ENCODE measurements at places on chromosomes 1 and 21.
A peak's percentile ranks its signal among the peaks of the same experiment; 100 is the strongest.

DNA sequence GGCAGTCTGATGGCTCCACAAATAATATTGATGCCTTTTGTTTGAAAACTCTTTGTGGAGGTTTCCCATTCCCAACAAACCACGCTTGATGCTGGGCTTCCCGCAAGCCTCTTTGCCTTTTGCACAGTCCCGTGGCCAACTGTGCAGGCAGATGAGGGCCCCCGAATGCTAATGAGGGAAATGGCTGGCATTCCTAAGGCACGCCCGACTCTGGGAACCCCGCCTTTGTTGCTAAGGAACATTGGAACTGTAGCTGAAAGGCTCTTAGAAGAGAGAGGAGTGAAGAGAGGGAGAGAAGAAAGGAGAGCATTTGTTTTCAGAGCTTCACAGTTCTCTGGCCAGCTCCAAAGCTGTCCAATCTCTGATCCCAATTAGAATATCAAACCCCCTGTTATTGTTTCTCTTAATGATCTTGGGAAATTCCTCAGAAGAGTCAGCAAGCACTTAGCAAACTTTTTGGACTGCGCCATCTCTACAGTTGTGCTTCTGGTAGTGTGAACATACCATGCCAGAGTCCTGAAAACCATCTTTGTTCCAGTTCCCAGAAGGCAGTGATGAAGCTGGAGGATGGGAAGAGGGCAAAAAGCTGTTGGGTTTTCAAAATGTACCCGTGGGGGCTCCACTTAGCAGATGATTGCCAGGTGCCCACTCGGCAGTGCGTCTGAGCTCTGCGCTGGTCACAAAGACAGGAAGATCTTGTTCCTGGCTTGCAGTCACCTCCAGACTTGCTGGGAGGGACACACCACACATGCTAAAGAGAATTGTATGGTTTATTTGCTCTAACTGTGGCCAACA is 60.1 kb upstream of the CYP2J2 start:
- no peaks in the 10 kb centered on the region for H3K36me3 ChIP-seq
- no peak for DNase-seq
- no peaks in the 10 kb centered on the region for H3K4me1 ChIP-seq
- H3K27ac ChIP-seq: no peak overlapping the region
- H3K27me3 ChIP-seq: peaks cover 8% of the 10 kb centered on the region
- H3K4me3 ChIP-seq: no peak overlapping the region

DNA sequence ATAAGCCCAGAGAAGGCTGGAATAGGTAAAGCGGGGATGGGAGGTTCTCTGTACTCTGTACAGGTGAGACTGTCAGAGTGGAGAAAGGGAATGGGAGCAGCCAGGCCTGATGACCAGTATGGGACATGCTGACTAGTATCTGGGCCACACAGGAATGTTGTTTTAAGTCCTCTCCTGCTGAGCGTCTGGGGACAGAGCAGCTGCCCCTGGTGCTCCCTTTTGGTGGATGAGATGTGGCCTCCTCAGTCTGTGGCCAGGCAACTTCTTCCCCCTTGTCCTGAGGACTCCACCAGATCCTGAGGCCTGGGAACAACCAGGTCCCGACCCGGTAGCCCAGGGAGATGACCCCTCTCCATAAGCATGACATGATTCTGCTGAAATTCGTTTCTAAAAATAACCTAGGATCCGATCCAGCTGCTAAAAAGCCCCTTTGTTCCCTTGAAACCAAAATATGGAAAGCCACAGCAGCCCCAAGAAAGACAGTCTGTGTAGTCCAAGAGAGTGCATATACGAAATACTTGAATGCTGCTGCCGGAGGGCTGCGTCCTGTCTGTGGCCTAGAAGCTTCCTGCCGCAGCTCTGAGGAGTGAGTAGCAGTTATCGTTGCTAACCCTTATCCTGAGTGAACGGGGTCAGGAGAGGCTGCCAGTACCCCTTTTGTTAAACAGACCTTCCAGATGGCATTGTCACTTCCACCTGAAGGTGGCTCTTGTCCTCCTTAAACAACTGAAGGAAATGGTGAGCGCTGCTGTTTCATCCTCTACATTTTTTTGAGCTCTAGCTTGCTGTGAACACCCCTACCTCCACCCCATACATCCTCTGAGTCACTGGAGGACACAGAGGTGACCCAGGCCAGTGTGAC is 47.1 kb downstream of the ATP2B4 start:
- peaks cover 4% of the 10 kb centered on the region for H3K36me3 ChIP-seq
- no peak for DNase-seq
- H3K4me3 ChIP-seq: no peak overlapping the region
- peaks cover 13% of the 10 kb centered on the region for H3K27me3 ChIP-seq

DNA sequence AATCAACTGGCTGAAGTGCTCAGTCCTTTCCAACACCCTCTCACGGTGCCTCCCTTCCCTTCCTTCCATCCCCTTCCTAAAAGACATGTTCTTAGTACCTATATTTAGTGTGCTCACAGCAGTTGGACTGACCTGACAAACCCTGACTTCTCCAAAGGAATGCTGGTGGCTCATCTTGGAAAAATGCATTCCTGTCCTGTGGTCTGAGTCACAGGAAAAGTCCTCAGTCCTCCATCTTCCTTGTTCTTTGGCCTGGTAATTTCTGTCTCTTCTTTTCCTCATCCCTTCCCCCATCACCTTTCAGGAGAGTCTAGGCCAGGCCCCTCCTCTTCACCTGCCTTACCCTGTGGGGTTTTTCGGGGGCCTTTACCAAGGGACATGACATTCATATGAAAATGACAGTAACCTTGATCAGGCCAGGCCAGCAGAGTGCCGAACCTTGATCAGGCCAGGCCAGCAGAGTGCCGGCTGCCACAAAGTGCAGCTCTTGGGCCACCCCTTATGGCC is 7.2 kb downstream of the ATP1B1 start:
- peak overlapping the region; percentile 15 for H3K27ac ChIP-seq
- peaks cover 4% of the 10 kb centered on the region for H3K27me3 ChIP-seq
- peaks cover 62% of the 10 kb centered on the region for H3K36me3 ChIP-seq
- no peak for DNase-seq
- H3K4me1 ChIP-seq: peaks cover 80% of the 10 kb centered on the region
- peak overlapping the region; percentile 24 for H3K4me3 ChIP-seq

GRCh38 chr1:223421676-223422075 is 28.5 kb downstream of the CCDC185 start:
- DNase-seq: no peak
- no peaks in the 10 kb centered on the region for H3K27me3 ChIP-seq
- no peak overlapping the region for H3K27ac ChIP-seq

DNA sequence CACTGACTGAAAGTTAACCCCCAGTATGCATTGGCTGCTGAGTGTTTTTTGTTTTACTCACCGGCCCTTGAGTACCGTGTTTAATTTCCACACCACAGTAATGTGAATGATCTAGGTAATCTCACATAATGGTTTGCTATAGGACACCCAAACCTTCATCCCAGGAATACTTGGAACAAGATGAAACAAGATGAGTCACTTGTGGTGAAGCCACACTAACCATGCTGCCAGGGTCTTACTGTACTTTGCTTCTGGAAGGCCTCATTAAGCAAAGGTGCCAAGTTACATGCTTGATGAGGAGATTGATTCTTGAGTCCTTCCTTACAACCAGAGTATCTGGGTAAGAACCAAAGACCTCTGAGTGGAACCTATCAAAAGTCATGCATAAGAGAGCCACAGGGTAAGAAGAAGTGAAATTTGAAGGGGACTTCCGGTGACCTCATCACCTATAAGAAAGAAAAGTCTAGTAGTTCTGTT is 163.3 kb downstream of the NRIP1 start:
- no peaks in the 10 kb centered on the region for H3K27me3 ChIP-seq
- no peak overlapping the region for H3K4me3 ChIP-seq
- peaks cover 6% of the 10 kb centered on the region for H3K4me1 ChIP-seq
- no peaks in the 10 kb centered on the region for H3K36me3 ChIP-seq
- no peak overlapping the region for H3K27ac ChIP-seq

DNA sequence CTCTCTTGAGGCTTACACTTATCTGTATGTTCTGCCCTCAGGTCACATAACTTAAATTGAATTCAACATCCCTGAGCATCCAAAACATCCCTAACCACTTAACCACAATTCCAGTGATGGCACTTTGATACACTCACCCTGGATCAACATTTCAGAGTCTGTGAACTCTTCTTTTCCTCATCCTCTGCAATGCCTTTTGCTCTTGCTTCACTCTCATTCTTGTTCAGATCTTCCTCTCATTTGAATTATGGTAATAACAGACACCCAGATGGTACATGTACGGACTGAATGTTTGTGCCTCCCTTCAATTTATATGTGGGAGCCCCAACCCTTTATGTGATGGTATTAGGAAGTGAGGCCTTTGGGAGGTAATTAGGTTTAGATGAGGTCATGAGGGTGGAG is 33.4 kb downstream of the PTGER3 start:
- DNase-seq: no peak
- no peak overlapping the region for H3K4me3 ChIP-seq
- no peaks in the 10 kb centered on the region for H3K4me1 ChIP-seq
- H3K36me3 ChIP-seq: no peaks in the 10 kb centered on the region
- no peak overlapping the region for H3K27ac ChIP-seq
- no peaks in the 10 kb centered on the region for H3K27me3 ChIP-seq

Data from nephron progenitor cell (in vitro differentiated cells).